HFFc6 (cell line): ENCODE measurements at places on chromosomes 4 and X.

GRCh38 chrX:22542641-22543040 is 269.9 kb downstream of the CBLL2 start:
- no peak for DNase-seq

GRCh38 chr4:113973345-113973744 is 6.1 kb downstream of the ARSJ start:
- no peak for DNase-seq

- no peak for DNase-seq
These were observed 35.4 kb upstream of the CRMP1 start for GRCh38 chr4:5928274-5928673.

GRCh38 chrX:39204353-39204752 is 403.1 kb downstream of the MID1IP1 start:
- DNase-seq = no peak

DNA sequence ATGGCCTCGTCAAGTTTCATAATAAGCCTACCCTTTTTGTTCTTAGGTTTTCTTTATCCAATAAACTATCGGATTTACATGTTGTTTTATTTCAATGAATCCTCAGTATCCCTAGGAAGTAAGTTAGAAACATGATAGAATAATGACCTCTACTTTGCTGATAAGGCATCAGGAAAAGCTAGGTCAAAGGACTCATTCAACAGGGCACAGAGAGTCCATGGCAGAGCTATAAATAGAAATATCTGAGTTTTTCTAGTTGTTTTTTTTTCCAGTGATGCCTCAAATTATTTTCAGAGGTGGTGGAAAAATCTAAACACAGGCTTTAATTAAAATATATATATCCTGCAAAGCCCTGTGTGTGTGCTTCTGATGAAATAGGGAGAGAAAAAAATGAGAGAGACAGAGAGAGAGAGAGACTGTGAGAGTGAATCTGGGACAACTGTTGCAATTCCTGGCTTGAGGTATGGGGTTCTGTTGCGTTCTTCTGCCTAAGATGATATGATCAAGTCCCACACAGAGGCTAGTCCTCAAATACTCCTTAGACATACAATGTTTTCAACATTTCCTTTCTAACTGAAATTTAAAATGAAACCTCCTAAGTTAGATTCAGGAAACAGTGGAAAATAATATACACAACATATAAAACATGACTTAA is 139.9 kb downstream of the HDX start:
- peak; percentile 0 for DNase-seq

- DNase-seq = peak; percentile 36
These were observed 283.8 kb upstream of the ARSJ start for GRCh38 chr4:114263233-114263632.

DNA sequence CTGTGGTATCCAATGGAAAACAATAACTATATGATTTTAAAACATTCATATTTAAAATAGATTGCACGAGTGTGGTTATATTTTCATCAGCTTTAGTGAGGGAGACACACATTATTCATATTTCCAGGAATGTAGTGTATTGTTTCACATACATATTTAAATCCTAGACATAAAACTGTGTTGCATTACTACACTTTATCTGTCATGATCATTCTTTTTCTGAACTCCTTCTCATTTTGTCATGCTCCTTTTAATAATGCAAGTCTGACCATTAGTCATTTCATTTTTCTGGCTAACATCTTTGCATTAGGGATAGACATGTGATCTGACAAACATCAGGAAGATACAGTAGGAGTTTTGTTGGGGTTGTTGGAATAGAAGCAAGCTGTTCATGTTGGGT is 1382.7 kb downstream of the PCDH7 start:
- no peak for DNase-seq

- DNase-seq = no peak
These were observed 166.9 kb upstream of the GK2 start for GRCh38 chr4:79574741-79575451.

DNA sequence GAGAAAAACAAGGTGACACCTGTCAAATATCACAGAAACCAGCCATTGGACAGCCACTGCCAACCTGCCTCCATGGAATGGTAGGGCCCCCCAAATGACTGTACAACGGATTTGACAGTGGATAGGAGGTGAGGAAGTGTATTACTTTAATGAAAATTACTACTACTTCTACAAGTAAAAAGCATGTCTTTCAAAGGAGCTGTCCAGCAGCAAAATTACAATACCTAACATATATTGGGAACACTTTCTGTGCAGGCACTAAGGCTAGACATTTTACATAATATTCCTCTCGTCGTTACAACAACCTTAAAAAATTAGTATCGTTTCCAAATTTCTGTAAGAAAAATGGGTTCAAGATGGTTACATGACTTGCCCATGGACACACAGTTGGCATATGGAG is 14.9 kb downstream of the PPP3CA start:
- DNase-seq = no peak

DNA sequence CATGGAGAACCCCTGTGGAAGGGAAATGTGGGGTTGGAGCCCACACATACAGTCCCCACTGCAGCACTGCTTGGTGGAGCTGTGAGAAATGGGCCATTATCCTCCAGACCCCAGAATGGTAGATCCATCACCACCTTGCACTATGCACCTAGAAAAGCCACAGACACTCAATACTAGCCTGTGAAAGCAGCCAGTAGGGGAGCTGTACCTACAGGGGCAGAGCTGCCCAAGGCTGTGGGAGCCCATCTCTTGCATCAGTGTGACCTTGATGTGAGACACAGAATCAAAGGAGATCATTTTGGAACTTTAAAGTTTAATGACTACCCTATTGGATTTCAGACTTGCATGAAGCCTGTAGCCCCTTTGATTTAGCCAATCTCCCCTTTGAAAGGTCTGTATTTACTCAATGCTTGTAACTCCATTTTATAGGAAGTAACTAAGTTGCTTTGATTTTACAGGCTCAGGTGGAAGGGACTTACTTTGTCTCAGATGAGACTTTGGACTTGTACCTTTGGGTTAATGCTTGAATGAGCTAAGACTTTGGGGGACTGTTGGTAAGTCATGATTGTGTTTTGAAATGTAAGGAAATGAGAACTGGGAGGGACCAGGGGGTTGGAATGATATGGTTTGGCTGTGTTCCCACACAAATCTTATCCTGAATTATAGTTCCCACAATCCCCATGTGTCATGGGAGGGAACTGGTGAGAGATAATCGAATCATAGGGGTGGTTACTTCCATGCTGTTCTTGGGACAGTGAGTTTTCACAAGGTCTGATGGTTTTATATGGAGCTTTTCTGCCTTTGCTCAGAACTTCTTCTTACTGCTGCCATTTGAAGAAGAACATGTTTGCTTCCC is 352.6 kb downstream of the INPP4B start:
- no peak for DNase-seq

DNA sequence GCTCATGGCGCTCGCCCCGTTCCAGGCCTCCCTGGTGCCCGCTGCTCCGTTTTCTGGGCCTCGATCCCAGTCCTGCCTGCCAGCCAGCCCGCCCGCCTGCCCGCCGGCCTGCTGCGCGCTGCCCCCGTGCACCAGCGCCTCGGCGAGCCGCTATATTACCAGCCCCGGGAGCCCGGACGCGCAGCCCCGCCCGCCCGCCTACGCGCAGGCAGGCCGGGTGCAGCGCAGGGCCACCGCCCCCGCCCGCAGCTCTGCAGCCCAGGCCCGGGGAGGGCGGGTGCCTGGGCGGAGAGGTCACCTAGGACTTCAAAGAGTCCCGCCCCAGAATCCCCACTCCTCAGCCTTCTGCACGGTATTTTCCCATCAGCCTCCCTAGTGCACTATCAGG is at the start of gene MAOB:
TSS of gene MAOB (minus strand) at position 157 of the 388 bp plus-strand sequence. CDS start at position 6, 151 bp downstream.
- DNase-seq = no peak

DNA sequence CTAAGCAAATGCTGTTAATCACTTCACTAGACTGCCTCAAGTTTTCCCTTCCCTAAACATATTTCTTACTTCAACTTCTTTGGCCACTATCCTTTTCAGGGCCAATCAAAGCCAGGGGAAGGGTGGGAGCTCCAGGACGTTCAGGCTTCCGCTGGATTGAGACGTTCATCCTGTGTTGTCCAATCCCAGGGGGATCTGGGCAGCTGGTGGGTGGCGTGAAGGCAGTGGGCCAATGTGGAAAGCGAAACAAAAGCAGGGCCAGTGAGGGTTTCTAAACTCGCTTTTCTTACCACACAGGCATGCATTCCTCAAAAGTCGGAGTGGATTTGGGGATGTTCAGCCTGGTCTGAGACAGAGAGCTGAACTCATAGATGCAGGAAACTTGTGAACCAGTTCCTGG is 7.6 kb downstream of the CXCL13 start:
- no peak for DNase-seq

DNA sequence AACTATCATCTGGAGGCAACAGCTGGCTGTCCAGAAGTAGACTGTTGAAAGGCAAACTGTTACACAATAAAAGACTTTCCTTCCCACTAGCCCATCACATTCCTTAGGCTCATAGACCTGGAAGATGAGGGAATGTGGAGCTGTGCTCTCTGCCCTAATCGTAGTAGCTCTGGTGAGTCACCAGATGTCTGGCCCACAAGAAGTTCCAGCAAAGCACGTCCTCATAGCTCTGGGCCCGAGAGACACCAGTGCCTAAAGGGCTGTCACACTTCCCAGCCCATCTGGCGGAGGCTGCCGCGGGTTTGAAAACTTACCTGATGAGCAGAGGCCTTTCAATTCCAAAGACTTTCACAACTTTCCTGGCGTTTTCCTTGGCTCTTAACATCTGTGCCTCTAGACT is 81.7 kb upstream of the STOX2 start:
- DNase-seq = peak; percentile 46

DNA sequence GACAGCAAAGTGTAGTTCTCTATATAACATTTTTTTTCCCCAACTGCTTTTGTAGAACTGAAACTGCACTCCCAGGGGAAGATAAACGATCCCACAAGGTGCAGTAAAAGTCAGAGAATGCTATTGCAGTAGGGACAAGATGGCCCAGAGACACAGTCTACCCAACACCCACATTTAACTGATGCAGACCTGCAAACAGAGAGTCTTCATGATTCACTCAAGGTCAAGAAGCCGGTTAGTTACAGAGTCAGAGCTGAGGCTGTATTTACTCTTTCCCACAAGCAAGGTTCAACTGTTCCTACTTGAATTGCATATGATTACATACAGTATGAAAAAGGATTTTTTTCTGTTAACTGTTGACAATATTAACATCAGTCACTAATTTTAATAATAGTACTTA is 654.6 kb downstream of the IL1RAPL1 start:
- no peak for DNase-seq

GRCh38 chr4:57905965-57906364 is 795.8 kb upstream of the IGFBP7 start:
- no peak for DNase-seq

GRCh38 chrX:52865343-52865998 is 2.4 kb downstream of the XAGE3 start:
- DNase-seq = no peak

DNA sequence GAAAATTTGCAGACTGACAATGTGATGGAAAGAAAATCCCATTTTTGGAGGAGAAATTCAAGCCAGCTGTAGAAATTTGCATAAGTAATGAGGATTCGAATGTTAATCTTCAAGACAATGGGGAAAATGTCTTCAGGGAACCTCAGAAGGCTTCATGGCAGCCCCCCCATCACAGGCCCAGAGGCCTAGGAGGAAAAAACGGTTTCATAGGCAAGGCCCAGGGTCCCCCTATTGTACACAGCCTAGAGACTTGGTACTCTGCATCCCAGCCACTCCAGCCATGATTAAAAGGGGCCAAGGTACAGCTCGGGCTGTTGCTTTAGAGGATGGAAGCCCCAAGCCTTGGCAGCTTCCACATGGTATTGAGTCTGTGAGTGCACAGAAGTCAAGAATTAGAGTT is 303.6 kb upstream of the PCDH7 start:
- no peak for DNase-seq

GRCh38 chr4:65617416-65617815 is 52.9 kb downstream of the EPHA5 start:
- no peak for DNase-seq

DNA sequence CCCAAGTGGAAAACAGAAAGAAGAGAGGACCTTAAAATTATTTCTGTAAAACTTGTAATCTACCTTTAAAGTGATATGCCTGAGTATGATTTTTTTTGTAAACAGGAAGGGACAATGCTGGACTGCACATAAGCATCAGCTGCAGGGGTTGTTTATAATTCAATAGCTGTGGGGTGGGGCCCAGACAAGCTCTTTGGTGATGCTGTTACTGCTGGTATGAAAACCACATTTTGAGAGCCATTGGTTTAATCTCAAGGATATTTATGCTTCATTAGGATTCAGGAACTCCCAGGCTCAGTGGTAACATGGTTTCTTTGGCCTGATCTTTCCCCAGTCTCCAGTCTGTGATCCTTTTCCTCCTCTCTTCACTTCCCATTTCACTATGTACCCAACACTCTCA is 34.3 kb upstream of the GRPR start:
- no peak for DNase-seq

DNA sequence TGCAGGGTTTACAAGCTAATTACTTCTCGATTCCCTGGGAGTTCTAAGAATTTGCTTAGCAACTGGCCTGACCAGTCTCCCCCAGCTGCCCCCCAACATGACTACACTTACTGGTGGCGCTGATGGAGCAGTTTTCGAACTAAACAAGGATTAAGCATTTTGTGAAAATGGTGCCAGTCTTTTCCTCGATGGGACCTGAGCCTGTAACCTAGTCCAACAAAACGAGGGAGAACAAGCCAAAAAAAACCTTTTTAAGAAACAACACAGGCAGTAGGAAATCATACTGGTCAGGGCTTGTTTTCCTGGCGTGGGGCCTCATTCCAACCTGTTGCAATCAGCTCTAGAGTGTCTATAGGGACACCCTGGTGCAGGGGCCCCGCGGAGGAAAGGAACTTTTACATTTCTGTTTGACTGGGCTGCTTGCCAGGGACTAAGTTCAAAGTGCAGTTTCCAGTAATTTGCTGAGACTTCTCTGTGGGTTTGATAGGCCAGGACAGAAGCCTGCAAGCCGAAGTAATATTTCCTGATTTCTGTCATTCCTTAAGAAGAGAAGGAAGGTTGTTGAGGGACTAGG is 158.7 kb downstream of the SPRY1 start:
- no peak for DNase-seq

- DNase-seq = peak; percentile 38
These were observed 298.1 kb downstream of the ANKRD50 start for GRCh38 chr4:124414276-124415040.

DNA sequence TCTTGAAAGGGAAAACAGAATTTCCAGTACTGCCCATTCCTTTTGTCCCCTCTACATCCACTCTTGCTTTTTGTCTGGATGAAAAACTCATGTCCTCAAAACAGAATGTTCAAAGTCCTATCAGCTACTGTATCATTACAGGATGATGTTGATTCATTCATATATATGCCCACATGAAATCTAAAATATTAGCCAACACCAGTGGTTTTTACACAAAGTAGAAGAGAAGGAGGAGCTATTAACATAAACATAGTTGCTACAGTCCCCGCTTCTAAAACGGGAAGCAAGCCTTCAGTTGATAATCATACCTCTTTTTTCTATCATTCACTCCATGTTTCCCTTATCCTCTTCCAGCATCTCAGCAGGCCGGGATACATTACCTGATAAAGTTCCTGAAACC is 7.7 kb upstream of the THOC2 start:
- no peak for DNase-seq
